ENCODE measurements at places on chromosomes 2 and 18.
A peak's percentile ranks its signal among the peaks of the same experiment; 100 is the strongest.

DNA sequence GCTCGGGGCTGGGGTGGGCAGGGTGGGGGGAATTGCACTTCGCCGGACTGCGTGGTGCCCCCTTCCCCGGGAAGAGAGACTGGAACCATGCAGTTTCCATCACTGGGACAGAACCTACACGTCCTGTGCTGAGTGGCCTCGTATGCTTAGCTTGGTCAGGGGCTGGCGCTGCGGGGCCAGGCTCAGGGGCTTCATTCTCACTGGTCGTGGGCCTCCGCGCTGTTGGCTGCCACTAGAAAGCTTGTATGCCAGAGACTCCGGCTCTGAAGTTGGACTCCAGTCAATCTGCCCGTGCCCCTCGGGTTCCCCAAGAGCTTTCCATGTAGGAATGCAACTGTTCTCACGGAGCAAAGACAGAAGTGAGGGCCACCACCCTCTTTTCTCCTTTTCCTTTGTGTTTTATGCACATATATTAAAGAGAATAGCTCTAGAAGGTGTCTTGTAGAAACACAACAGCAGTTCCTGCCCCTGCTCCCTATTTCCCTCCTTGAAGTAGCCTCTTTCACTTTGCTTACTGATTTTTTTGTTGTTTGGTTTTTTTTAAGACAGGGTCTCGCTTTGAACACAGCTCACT, 64.0 kb upstream of the YWHAQ start:
- no peak for DNase-seq

DNA sequence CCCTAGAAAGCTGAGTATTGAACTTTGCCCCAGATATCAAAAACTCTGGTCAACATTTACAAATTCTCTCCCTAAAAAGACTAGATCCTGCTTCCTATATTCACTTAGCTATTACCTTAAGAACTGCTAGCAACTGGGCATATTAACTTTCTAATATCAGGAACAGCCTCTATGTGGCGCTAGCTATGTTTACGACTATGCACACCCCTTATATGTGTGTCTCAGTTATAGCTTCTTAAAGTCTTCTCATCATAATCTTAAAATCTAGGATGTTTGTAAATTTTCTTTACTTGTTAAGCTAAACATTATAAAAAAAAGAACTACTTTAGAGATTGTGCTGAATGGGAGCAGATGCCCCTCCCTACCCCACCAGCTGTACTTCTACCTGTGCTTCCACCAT, 1.7 kb upstream of the STAMBP start:
- DNase-seq, result no peak

GRCh38 chr2:69836316-69836715, 6.9 kb downstream of the GMCL1 start:
- no peak for DNase-seq

- no peak for DNase-seq
These were observed 20.6 kb downstream of the TMX3 start for GRCh38 chr18:68694316-68694715.

GRCh38 chr2:45825001-45825651, 173.7 kb downstream of the PRKCE start:
- DNase-seq, result no peak

DNA sequence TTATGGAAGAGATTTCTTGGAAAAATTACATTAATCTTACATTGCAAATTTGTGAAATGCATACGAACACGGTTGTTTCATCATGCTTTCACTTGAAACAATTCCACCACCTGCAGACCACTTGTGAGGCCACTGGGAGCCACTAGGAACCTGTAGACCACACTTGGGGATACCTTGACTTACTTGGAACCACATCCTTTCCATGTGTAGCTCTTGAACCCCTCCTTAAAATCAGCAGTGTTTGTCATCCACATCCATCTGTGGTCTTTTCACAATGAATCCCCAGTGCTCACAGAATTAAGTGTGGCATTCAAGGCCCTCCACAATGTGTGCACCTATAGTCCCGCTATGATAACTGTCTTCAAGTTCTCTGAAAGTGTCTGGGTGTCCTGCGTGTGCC, 350.9 kb downstream of the MYCN start:
- no peak for DNase-seq

DNA sequence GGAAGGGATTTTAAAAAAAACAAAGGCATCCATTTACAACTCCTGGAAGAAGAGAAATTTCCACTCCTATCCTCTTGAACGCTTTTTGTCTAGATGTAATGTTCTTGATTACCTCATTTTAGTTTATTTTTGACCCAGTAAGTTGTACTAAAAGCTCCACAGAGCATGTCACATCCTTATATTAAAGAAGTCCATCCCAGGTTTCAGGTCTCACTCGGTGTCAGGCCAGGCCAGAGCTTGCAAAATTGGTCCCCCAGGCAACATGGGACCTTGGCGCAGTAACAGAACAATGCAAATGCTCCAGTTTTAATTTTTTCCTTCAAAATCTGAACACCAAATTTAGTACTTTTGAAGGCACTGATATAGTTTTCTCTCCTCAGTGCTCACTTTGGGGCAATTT, 218.4 kb upstream of the REV1 start:
- no peak for DNase-seq

DNA sequence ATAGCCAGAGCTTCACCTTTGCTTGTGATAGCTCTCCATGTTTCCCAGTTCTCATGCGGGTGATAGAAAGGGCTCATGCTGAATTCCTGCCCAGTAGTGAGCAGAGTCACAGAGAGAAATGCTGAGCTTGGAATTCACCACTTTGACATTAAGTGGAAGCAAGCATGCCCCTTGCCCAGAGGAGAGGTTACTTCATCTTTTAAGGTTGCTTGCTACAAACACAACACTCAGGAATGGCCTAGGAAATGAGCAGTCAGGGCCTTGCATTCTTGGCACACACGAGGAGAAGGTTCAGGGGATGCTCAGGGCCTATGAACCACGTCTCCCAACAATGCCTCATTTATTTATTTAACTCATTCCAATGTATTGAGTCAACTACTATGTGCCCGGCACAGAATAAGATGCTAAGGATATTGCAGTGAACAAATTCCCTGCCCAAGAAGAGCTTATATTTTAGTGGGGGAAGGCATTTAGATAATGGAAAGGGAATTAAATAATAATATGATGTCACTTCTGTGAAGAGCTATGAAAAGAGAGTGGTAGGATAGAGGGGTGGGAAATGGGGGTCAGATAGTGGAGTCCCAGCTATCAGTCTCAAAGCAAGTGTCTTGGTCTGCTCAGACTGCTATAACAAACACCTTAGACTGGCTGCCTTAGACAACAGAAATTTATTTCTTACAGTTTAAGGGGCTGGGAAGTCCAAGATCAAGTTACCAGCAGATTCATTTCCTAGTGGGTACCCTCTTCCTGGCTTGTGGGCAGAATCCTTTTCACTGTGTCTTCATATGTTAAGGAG, 42.1 kb downstream of the DDX18 start:
- no peak for DNase-seq

DNA sequence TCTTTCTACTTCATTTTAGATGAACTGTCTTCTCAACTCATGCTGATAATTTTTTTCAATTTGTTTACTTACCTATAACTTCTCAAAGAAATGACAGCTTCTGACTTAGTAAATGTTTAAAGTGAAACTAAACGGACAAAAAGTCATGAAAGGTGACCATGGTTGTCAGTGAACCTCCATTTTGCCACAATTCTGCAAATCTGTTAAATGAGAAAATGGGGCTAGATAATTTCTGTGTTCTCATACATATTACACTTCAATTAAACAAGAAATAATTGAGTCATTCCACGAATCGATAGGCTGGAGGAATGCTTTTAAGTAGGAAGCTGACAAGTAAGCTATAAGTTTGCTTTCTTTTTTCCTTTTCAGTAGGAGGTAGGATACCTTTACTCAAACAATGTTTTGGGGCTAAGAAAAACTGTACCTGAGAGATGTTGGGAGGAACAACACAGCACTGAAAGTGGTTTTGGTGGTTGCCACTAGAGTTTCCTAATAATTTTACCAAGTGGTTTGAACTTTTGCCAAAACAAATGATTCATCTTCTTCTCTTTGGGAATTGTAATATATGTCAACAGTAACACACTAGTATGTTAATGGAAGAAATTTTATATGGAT, 17.1 kb downstream of the DYNAP start:
- DNase-seq, result no peak

DNA sequence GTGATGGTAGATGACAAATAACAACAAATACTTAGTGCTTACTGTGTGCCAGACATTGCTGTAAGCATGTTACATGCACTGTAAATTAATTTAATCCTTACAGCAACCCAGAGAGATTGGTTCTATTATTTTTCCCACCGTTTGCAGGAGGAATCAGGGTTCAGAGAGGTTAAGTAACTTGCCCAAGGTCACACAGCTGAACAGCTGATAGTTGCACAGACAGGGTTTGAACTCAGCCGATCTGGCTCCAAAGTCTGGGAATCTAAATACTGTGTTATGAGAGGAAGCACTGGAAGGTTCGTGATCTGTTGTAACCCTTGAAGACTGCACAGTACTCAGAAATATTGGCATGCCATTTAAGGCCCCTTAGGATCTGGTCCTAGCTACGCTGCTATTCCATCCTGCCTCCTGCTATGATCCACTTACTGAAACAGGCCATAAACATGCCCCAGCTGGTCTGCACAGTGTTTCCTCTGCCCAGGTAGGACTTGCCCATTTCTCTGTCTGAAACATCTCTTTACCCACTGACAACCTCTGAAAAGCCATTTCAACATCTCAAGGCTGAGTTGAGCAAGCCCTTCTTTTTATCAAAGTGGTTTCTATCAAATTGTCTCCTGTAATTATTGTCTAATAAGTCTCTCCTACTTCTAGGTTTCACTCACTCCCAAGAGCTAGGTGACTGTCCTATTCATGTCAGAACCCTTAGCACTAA, 40.4 kb upstream of the MRPL33 start:
- DNase-seq, result no peak

DNA sequence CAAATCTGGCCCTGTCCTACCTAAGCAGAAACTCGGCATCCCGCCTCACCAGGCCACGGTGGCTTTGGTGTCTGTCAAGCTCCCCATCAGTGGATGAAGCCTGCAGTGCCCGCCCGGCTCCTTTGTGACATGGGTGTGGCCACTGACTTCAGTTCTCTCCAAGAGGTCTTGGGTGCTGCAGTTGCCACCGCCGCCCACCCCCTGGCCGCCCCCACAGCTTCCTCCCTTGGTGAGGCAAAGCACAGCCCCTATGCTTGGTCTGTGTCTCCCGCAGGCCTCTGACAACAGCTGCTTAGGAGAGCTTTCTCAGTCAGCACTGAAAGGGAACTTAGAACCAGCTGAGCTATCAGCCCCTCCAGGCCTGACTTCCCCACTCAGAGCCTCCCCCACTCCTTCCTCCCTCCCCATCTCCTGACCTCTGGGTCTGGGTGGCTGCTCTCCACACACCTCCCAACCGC, 22.9 kb upstream of the GPR55 start:
- DNase-seq, result peak; percentile 46

GRCh38 chr2:144379851-144380311, 140.0 kb downstream of the ZEB2 start:
- DNase-seq, result no peak

GRCh38 chr2:110843959-110844510, 111.7 kb downstream of the ACOXL start:
- DNase-seq, result no peak

GRCh38 chr2:108614043-108614545, 79.8 kb downstream of the LIMS1 start:
- DNase-seq, result no peak

DNA sequence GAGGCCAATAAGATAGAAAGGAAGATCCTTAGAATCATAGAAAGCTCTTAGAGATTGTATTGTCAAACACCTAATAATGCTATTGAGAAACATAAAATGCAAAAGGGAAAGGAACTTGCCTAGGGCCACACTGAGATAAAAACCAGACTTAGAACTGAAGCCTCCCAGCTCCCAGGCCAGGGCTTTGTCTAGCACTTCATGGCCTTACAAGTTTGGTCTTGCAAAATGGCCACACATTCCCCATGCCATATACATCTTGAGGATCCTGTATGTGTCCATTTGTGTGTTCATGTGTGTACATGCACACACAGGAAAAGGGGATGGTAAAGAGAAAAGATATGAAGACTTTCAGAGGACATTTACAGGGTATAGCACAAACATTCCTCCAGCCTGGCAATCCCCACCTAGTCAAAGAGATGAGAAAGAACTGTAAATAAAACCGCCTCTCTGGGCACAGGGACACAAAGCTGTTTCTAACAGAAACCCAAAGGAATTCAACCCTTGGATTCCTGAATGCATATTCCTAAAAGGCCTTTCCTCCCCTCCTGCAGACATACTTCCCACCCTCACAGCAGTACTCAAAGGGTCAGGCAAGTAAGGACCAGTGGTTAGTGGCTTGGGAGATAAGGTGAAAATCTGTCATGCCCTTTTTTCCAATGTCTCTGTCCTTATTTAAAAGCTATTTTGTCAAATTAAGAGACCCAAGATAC, 99.7 kb upstream of the KLHL29 start:
- DNase-seq, result no peak

GRCh38 chr2:96427917-96428316, 77.2 kb downstream of the NEURL3 start:
- DNase-seq, result peak; percentile 40

GRCh38 chr2:74314107-74314506, 29.1 kb downstream of the SLC4A5 start:
- DNase-seq, result no peak

- DNase-seq, result no peak
These were observed 96.8 kb upstream of the PPP1CB start for GRCh38 chr2:28654663-28655320.

GRCh38 chr2:241061275-241061674, 40.8 kb downstream of the MTERF4 start:
- DNase-seq, result peak; percentile 74

DNA sequence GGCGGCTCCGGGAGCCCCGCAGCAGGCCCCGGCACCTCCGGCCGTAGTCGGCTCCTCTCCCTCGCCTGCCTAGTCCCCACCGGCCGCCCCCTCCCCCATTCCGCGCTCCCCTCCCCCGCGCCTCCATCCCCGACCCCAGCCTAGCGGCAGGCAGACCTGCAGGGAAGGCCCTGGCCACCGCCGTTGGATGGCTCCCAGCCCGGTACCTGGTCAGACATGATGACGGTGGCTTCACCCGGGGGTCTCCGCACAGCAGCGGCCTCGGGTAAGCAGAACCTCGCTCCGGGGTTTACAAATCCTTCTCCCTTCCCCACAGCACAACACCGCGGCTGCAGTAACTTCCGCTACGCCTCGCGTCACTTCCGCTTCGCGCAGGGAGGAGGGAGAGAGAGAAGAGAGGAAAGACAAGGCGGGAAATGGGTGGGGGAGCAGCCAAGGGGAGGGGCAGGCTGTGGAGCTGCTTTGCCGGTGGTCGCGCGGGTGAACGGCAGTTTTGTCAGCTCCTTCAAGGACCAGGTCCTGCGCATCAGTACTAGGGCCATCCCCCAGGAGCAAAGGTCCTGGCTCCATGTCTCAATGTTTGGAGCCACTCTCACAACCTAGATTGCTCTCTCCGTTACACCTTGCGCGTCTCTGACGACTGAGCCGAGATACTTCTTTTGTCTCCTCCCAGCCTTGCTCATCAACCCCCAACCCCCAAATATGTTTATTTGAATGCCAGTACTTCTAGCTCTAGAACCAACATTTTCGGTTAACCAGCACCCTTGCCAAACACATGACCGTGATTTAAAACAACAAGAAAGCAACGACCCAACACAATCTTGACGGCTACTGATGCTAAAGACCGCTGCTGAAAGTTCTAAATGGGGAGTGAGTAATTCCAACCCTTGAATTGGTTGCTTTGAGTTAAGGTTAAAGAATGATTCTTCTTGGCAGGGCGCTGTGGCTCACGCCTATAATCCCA, at the start of gene SUMO1:
TSS of gene SUMO1 (minus strand) at position 364 of the 964 bp plus-strand sequence. CDS start at position 218, 146 bp downstream.
- DNase-seq, result peak; percentile 78
